ENCODE measurements at places on chromosomes 7 and 10. TPM values are rescaled to one million over a fixed set of nuclear protein-coding genes. Genes with fewer than 3 reads are reported as not detected.

DNA sequence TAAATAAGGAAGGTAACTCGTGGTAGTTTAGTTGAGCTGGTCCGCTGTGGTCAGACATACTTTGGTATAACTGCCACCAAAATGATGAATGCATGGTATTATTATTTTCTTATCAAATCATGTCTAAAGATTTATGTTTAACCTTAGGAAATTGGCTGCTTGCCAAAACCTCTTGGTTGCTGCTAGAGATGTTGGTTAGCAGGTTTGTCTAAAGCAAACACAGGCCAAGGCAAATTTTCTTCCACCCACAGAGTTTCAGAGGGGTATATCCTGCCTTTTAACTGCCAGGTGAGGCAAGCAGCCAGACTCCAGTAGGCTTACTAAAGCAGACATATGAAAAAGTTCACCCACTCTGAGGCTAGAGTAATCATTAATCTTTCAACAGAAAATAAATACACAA lies 101.4 kb downstream of the SEMA3E start:
- DNase-seq: peak; percentile 11

DNA sequence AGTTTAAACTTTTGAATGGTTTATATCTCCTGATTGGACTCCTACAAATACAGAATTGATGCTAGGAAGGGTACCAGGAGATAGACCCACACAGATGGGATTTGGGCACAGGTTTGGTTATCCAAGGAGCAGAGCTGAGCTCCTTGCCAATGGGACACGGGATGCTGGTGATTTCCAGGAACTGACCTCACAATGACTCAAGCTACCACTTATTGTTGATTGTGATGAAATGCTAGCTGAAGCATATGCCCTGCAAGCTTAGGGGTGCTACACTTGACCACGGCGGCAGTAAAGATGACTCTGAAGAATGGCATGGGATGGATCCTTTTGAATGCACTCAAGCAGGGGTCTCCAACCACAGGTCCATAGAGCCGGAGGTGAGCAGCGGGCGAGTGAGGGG lies 45.5 kb upstream of the VKORC1L1 start:
- DNase-seq: no peak

GRCh38 chr10:112899391-112900065 lies 50.5 kb upstream of the TCF7L2 start:
- no peak for DNase-seq

The OPN1SW gene
- 3.0 TPM for polyA plus RNA-seq

The CTNNA3 gene
- polyA plus RNA-seq: 10.0 TPM
